ENCODE measurements at places on chromosomes 2 and 18.

- no peaks in the 10 kb centered on the region for H3K36me3 ChIP-seq
- no peak overlapping the region for H3K4me3 ChIP-seq
- no peaks in the 10 kb centered on the region for H3K27me3 ChIP-seq
- peaks cover 4% of the 10 kb centered on the region for H3K4me1 ChIP-seq
- no peak for DNase-seq
- no peak overlapping the region for H3K27ac ChIP-seq
These were observed 118.9 kb upstream of the NT5C1B start for GRCh38 chr2:18708203-18708715.

- H3K4me3 ChIP-seq = no peak overlapping the region
- no peak overlapping the region for H3K27ac ChIP-seq
These were observed 161.7 kb upstream of the MYCN start for GRCh38 chr2:15778529-15779219.

DNA sequence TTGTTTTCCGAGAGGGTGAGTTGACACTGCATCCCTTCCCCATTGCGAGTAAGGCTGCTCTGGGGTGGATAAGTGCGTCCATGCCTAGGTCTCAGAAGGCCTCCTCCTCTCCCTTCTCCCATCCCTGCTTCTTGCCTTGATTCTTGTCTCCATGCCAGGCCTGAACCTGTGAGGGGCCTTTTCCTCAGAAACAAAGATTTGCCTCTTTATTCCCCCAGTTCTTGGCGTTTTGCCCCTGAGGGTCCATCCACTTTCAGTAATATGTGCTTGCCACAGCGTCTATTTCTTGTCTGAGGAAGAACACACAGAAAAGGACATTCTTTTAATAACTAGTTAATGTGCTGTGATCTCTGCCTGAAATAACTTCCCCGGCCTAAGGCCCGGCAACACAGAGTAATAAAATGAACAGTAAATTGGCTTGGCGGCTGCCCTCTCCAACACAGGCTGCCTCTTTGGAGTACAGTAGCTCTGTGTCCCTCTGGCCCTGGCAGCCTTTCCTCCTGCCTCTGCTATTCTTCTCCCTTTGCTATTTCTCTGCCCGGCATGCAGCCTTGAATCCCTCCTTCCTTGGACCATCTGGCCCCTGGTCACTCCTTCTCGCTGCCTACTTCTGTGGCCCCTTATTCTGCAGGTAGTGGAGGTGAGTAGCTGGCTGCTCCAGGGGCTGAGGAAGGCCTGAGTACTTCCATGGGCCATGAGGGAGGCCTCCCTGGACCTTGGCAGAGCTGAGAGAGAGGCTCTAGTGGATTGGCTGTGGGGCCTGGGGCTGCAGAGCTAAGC lies 4.4 kb downstream of the EHD3 start:
- no peak overlapping the region for H3K27ac ChIP-seq
- H3K4me3 ChIP-seq = no peak overlapping the region
- H3K36me3 ChIP-seq = no peaks in the 10 kb centered on the region
- no peak for DNase-seq
- H3K27me3 ChIP-seq = no peaks in the 10 kb centered on the region

DNA sequence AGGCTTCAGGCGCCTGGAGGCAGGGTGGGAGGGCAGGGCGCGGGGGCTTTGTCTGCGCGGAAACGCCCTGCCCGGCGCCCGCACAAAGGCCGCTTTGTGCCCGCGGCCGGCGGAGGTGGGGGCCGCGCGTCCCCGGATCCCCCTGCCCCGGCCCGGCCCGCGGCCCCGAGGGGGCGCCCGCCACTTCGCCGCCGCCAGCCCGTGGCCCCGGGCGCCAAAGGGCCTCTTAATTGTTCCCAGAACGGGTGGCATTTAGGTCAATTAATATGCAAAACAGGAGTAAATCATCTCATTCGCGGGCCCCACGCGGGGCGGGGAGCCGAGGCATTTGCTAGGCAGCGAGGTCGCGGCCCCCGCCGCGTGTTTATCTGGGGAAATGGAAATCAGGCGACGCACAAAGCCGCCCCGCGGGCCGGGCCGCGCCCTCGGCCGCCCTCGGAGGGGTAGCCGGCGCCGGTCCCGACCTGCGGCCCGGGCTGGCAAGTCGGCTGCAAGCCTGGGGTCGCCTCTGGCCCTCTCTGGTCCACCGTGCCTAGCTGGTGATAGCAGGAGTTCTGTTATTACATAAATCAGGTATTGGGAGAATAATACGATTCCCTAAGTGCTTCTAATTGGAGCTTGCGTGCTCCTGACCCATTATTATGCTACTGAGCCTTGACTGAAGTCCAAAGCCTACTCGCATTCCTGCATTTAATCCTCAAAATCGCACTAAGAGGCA lies 148.2 kb upstream of the GLI2 start:
- H3K27me3 ChIP-seq = no peaks in the 10 kb centered on the region
- H3K27ac ChIP-seq = no peak overlapping the region
- H3K4me3 ChIP-seq = peak overlapping the region; percentile 55
- H3K4me1 ChIP-seq = peaks cover 15% of the 10 kb centered on the region
- no peak for DNase-seq

DNA sequence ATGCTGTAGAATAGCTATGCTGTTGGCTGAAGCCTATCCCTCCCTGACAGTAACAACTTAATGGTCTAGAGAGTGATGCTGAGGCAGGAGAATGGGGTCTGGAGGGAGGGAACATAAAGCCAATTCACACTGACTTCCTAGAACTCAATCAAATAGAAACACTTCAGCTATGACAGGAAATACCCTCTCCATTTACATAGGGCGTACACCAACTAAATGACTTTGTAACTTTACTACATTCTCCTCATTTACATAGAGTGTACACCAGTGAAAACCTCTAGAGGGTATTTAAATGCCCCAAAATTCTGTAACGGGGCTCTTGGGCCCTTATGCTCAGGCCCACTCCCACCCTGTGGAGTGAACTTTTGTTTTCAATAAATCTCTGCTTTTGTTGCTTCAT lies 41.5 kb downstream of the YPEL5 start:
- no peaks in the 10 kb centered on the region for H3K4me1 ChIP-seq
- no peak overlapping the region for H3K27ac ChIP-seq
- no peak overlapping the region for H3K4me3 ChIP-seq
- no peak for DNase-seq
- H3K27me3 ChIP-seq = no peaks in the 10 kb centered on the region

- H3K4me1 ChIP-seq = no peaks in the 10 kb centered on the region
- H3K36me3 ChIP-seq = no peaks in the 10 kb centered on the region
- no peaks in the 10 kb centered on the region for H3K27me3 ChIP-seq
- no peak overlapping the region for H3K4me3 ChIP-seq
- DNase-seq = no peak
- peak overlapping the region; percentile 28 for H3K27ac ChIP-seq
These were observed 131.5 kb downstream of the MBP start for GRCh38 chr18:77001041-77001440.

DNA sequence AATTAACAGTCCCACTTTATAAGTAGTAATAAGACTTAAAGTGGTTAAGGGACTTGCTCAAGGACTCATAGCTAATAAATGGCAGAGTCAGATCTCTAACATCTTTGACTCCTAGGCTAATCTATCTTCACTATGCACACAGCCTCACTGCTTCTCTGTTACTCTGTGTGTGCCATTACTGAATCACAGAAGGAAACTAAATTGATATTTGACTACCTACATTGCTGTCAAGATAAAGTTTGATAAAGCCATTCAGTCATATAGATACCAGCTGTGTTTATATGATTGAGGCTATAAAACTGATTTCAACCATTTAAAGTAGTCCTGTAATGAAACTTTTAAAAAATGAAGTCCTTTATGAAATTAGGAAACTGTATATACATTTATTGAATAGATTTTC lies 10.9 kb downstream of the SLC39A10 start:
- no peaks in the 10 kb centered on the region for H3K27me3 ChIP-seq
- H3K4me3 ChIP-seq = no peak overlapping the region
- no peak overlapping the region for H3K27ac ChIP-seq
- DNase-seq = no peak
- peaks cover 5% of the 10 kb centered on the region for H3K4me1 ChIP-seq
- no peaks in the 10 kb centered on the region for H3K36me3 ChIP-seq

DNA sequence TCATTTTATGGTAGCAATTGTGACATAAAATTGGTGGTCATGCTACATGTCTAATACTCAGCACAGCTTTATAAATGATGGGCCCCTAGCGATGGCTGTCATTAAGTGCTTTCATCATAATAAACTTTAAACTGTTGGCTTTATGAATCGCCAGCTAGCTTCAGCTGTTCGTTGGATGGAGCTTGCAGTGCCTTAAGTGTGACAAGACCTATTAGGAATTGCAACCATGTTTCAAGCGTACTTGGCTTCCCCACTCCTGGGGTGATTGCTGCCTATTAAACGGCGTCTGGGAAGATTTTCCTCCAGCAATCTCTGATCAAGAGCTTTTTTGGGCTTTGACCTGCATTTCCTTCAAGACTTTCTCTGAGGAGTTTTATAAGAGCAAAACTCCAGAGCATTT lies 164.5 kb upstream of the SIX3 start:
- peaks cover 14% of the 10 kb centered on the region for H3K4me1 ChIP-seq
- no peak for DNase-seq
- no peak overlapping the region for H3K4me3 ChIP-seq
- H3K27me3 ChIP-seq = no peaks in the 10 kb centered on the region

DNA sequence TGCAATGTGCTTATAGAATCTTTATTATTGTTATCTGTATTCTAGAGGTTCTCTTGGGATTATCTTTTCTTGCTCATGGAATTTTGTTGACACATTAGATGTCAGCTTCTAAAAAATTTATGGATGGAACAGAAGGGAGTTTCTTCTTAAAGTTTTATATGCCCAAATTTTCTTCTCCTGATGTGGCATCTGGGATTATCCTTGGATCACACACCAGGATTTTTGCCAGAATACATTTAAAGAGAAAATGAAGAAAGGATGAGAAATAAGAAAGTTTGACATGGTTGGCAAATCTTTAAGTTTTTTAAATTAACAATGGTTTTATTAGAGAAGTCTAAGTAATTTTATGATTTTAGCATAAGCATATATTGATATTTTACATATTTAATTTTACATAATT lies 706.7 kb upstream of the TMEFF2 start:
- H3K4me3 ChIP-seq = no peak overlapping the region
- no peaks in the 10 kb centered on the region for H3K36me3 ChIP-seq
- H3K27me3 ChIP-seq = no peaks in the 10 kb centered on the region
- no peak overlapping the region for H3K27ac ChIP-seq
- no peak for DNase-seq

DNA sequence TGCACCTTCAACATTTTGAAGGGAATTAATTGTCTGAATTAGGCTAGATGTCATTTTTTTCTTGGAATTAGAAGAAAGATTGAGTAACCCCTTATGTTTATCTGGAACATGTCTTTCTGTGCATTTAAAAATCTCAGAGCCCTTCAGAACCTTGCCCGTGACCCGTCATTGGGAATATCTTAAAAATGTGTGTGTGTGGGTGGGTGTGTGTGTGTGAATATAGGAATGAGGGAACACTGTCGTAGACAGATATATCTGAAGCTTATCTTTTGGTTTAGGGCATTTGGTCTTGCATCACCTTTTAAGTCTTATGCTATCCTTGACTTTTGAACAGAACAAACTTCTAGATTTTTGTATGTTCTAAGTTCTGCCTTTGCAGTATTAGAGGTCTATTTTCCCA lies 13.5 kb upstream of the IL1RL1 start:
- H3K36me3 ChIP-seq = no peaks in the 10 kb centered on the region
- no peaks in the 10 kb centered on the region for H3K4me1 ChIP-seq
- no peak overlapping the region for H3K27ac ChIP-seq
- no peak overlapping the region for H3K4me3 ChIP-seq
- DNase-seq = no peak

GRCh38 chr2:82158150-82158549 lies 1853.6 kb upstream of the LRRTM1 start:
- no peaks in the 10 kb centered on the region for H3K4me1 ChIP-seq
- no peaks in the 10 kb centered on the region for H3K27me3 ChIP-seq
- no peak overlapping the region for H3K27ac ChIP-seq
- no peak overlapping the region for H3K4me3 ChIP-seq
- DNase-seq = no peak
- H3K36me3 ChIP-seq = no peaks in the 10 kb centered on the region

DNA sequence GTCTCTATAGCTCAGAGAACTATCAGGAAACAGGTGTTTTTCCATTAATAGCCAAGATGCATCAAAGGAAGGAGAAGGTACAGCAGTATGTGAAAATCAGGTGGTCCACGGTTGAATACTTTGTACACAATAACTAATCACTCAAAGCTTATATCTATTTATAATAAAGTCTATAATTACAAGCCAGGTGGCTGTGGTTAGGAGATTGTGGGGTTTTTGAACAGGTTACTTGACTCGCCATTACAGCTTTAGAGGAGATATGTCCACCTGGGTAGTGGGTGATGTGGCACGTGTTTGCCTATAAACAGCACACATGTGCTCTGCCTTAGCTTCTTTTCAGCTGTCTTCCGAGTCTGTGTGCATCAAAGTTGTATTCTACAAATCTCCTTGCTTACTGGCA lies 892.2 kb upstream of the ZEB2 start:
- no peak overlapping the region for H3K27ac ChIP-seq
- H3K4me1 ChIP-seq = no peaks in the 10 kb centered on the region
- H3K4me3 ChIP-seq = no peak overlapping the region
- DNase-seq = no peak
- H3K27me3 ChIP-seq = no peaks in the 10 kb centered on the region
- no peaks in the 10 kb centered on the region for H3K36me3 ChIP-seq

- DNase-seq = no peak
- H3K36me3 ChIP-seq = no peaks in the 10 kb centered on the region
- no peaks in the 10 kb centered on the region for H3K27me3 ChIP-seq
- H3K4me1 ChIP-seq = no peaks in the 10 kb centered on the region
These were observed 249.5 kb downstream of the SLC4A3 start for GRCh38 chr2:219876931-219877330.

DNA sequence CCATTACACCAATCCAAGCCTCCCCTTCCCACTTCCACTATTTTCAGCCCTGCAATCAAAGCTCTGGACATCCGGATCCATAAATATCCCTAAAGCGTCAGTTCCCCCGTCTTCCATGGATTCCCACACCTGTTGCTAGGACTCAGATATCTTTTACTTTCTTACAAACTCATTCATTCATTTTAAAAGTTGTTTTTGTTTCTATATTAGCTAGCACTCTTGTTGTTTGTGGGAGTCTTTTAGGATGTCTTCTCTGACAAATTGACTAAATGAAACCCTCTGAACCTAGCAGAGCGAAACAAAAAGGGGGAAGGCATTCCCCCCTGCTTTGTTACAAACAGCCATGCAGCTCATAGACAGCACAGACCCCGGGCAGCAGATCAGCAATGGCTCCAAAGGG lies 9.0 kb upstream of the NBAS start:
- no peak overlapping the region for H3K27ac ChIP-seq
- no peak overlapping the region for H3K4me3 ChIP-seq
- DNase-seq = no peak
- H3K4me1 ChIP-seq = no peaks in the 10 kb centered on the region
- no peaks in the 10 kb centered on the region for H3K36me3 ChIP-seq
- H3K27me3 ChIP-seq = no peaks in the 10 kb centered on the region

GRCh38 chr2:68425503-68425902 lies 41.6 kb downstream of the FBXO48 start:
- DNase-seq = no peak
- no peak overlapping the region for H3K4me3 ChIP-seq
- no peak overlapping the region for H3K27ac ChIP-seq
- H3K36me3 ChIP-seq = no peaks in the 10 kb centered on the region
- no peaks in the 10 kb centered on the region for H3K27me3 ChIP-seq

- no peak overlapping the region for H3K27ac ChIP-seq
- H3K27me3 ChIP-seq = no peaks in the 10 kb centered on the region
- no peak for DNase-seq
- H3K4me3 ChIP-seq = no peak overlapping the region
These were observed 748.6 kb upstream of the PIK3C3 start for GRCh38 chr18:41206341-41206830.

Measured in esophagus squamous epithelium (tissue), 5 donors.